ENCODE measurements at places on chromosomes 3 and 15.
A peak's percentile ranks its signal among the peaks of the same experiment; 100 is the strongest.

DNA sequence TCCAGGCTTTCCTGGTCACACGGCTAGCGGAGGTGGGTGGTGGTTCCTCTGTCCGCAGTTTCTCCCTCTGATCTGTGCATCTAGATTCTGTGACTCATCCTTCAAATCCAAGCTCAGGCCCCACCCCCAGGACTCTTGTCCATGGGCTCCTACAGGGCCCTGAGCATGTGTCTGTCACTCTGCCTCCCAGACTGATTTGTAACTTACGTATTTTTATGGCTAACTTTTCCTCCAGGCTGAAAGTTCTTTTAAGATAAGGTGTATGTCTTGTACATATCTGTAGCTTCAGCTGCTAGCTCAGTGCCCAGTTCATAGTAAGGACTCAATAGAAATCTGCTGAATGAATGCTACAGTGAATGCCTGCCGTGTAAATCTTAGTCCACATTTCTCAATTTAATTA is 8.0 kb downstream of the ESYT3 start:
- peaks cover 24% of the 10 kb centered on the region for H3K4me1 ChIP-seq
- peak; percentile 59 for DNase-seq
- no peaks in the 10 kb centered on the region for H3K36me3 ChIP-seq
- no peak overlapping the region for H3K4me3 ChIP-seq
- no peaks in the 10 kb centered on the region for H3K27me3 ChIP-seq
- no peak overlapping the region for H3K27ac ChIP-seq

GRCh38 chr3:61855211-61855610 is 293.8 kb downstream of the PTPRG start:
- no peak overlapping the region for H3K27ac ChIP-seq
- DNase-seq = no peak
- H3K36me3 ChIP-seq = no peaks in the 10 kb centered on the region
- peaks cover 10% of the 10 kb centered on the region for H3K4me1 ChIP-seq

- H3K27ac ChIP-seq = no peak overlapping the region
- no peaks in the 10 kb centered on the region for H3K36me3 ChIP-seq
- no peak for DNase-seq
Observed at GRCh38 chr15:67142767-67143100, 77.3 kb downstream of the SMAD3 start.

- H3K4me1 ChIP-seq = no peaks in the 10 kb centered on the region
- H3K4me3 ChIP-seq = no peak overlapping the region
- DNase-seq = no peak
- H3K27me3 ChIP-seq = no peaks in the 10 kb centered on the region
- H3K27ac ChIP-seq = no peak overlapping the region
- peaks cover 3% of the 10 kb centered on the region for H3K36me3 ChIP-seq
Observed at GRCh38 chr3:185631108-185631507, 45.0 kb downstream of the SENP2 start.

DNA sequence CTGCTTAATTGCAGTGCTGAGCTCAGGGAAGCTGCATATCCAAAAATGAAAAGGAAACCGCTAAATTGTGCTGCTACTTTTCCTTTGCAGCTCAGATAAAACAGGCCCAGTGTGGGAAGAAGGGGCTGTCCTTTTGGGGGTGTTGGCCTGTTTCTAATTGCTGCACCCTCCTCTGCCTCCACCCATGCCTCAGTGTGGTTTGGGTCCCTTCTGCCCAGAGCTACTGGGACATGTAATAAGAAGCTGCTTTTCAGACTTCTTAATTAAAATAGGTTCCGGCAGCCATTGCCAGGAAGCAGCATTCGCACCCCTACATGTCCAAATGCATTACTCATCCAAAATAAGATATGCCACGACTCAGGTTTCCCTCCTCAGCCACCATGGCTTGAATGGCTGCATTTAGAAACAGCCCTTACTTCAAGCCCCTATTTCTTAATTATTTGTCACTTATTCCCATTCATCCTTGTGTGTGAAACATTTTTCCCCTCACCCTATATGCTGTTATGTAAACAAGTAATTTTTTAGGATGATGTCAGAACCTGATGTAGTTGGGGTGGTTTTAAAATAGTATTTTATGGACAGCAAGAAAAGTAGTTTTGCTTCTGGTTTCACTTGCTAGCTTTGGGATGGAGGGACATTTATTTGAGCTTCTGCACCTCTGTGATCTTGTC is 235.9 kb upstream of the CTDSPL start:
- H3K36me3 ChIP-seq = no peaks in the 10 kb centered on the region
- H3K4me3 ChIP-seq = no peak overlapping the region
- H3K27ac ChIP-seq = no peak overlapping the region
- no peaks in the 10 kb centered on the region for H3K4me1 ChIP-seq
- no peaks in the 10 kb centered on the region for H3K27me3 ChIP-seq

DNA sequence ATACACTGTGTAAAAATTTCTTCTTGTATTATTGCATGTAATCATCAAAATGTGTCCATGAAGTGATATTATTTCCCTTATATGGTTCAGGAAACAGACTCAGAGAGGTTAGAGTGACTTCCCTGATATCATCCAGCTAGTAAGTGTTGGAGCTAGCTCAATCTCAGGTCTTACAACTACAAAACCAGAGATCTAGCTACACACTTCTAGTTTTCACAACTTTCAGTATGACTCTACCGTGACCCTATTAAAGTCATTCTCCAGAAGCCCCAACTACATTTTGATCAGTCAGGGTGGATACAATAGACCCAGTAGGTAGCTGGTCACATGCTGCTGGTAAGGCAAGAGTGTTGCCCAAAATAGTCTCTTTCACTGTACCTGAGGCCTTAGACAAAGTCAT is 165.3 kb downstream of the GOLIM4 start:
- H3K27me3 ChIP-seq = no peaks in the 10 kb centered on the region
- H3K4me3 ChIP-seq = no peak overlapping the region
- H3K4me1 ChIP-seq = no peaks in the 10 kb centered on the region
- no peaks in the 10 kb centered on the region for H3K36me3 ChIP-seq
- no peak for DNase-seq

DNA sequence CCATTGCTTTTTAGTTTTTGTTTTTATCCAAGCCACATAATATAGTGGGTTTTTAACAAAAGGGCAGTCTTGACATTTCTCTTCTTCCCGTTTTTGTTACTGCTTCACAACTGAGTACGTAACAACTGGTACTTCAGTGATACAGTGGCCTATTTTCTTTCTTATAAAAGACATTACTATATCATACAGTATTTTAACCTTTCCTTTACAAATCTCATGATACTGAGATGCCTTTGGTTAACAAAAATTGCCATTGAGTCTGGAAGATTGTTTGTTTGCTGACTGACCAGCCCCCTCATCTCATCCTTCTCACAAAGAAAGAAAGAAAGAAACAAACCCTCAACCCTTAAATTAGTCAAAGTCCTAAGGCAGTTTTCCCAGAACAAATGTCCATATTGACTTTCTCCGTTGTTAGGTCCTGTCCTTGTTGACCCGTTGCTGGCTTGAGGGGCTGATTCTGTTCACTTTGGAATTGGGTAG is 77.0 kb upstream of the SAMMSON start:
- no peaks in the 10 kb centered on the region for H3K36me3 ChIP-seq
- no peak for DNase-seq
- no peak overlapping the region for H3K4me3 ChIP-seq
- no peaks in the 10 kb centered on the region for H3K4me1 ChIP-seq

DNA sequence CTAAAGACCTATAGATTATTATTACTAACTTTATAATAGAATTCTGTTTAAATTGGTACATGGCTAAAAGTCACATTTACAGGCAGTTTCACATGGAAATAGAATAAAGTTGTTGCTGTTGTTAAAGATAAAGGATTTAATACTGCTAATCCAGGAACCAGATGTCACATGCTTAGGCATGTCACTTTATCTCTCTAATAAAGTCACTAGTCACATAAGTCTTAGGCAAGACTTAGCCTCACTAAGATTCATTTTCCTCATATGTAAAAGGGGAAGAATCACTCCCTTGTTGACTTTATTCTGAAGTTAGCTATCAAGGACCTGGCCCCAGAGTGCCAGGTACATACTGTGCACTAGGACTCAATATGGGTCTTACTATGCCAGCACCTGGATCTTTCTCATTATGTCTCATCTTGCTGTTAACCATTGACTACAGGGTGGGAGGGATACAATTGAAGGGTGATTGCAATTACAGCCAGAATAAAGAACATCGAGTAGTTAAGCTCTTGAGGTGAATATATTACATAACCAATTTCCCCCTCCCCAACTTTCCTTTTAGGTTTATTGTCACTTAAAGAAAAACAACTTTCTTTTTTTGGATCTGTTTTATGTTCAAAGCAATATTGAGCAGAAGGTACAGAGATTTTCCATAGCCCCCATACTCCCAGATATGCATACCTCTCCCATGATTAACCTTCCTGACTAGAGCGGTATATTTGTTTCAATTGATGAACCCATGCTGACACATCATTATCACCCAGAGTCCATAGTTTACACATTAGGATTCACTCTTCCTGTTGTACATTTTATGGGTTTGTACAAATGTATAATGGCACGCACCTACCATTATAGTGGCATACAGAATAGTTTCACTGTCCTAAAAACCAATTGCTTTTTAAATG is 36.6 kb downstream of the LNP1 start:
- H3K4me3 ChIP-seq = no peak overlapping the region
- no peak overlapping the region for H3K27ac ChIP-seq
- H3K4me1 ChIP-seq = no peaks in the 10 kb centered on the region
- H3K27me3 ChIP-seq = no peaks in the 10 kb centered on the region
- DNase-seq = no peak

- H3K4me1 ChIP-seq = peaks cover 26% of the 10 kb centered on the region
- no peaks in the 10 kb centered on the region for H3K36me3 ChIP-seq
- H3K4me3 ChIP-seq = no peak overlapping the region
Observed at GRCh38 chr3:65344444-65344843, 656.6 kb upstream of the ADAMTS9 start.

DNA sequence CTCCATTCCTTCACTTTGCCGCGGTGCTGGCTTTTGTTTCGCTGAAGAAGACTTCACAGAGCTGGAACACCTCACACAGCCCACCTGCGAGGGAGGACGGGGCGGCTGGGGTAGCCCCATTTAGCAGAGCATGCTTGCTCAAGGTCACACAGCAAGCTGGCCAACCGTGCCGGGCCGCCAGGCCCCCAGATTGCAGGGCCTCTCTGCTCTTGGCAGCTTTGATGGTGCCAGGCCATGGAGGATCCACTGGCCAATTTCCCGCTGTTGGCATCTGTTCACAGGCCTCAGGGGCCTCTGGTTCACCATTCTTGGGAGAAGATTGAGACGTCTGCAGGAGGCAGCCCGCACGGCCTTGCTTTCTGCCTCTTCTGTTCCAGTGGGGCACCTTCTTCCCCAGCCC is 77.9 kb upstream of the LINGO1 start:
- H3K4me1 ChIP-seq = no peaks in the 10 kb centered on the region
- H3K27ac ChIP-seq = no peak overlapping the region
- no peaks in the 10 kb centered on the region for H3K36me3 ChIP-seq
- no peak for DNase-seq

DNA sequence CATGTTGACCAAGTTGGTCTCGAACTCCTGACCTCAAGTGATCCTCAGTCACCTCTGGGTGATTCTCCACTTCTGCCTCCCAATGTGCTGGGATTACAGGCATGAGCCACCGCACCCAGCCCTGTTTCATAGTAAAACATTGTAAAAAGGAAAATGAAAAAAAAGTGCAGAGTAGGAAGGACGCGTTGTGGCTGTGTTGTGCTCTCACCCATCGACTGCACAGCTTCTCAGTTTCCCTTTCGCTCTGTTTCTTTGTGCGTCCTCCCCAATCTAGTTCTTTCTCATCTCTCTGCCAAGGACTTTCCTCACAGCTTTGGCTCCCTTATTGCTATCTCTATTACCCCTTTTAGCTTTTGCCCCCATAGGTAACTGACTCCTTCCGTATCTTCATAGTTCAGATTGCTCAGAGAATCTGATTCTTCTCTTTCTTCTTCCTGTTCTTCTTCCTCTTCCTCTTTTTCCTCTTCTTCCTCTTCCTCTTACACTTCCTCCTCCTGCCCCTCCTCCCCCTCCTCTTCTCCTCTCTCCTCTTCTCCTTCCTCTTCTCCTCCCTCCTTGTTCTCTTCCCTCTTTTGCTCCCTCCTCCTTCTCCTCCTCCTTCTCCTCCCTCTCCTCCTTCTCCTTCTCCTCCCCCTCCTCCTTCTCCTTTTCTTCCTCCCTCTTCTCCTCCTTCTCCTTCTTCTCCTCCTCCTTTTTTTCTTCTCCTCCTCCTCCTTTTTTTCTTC is 81.1 kb upstream of the VGLL4 start:
- H3K27me3 ChIP-seq = peaks cover 34% of the 10 kb centered on the region
- no peak overlapping the region for H3K4me3 ChIP-seq
- no peak overlapping the region for H3K27ac ChIP-seq
- H3K36me3 ChIP-seq = no peaks in the 10 kb centered on the region

DNA sequence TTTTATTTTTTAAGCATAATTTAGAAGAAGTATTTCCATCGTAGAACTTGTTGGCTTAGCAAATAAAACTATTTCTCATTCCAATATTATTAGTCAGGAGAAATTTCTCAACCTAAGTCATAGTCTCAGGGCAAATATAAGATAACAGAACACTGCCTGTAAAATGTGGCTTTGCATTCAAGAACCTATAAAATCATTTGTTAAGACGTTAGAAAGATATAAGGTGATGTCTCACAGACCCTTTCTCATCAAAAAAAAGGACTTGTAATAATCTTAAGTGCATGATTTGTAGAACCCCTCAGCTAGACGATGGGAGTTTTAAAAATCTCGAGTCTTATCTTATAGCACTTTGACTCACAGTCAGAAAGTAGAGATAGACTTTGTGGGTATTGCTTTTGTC is 314.7 kb upstream of the CFAP20DC start:
- no peaks in the 10 kb centered on the region for H3K27me3 ChIP-seq
- H3K27ac ChIP-seq = no peak overlapping the region
- H3K36me3 ChIP-seq = no peaks in the 10 kb centered on the region
- no peak for DNase-seq

DNA sequence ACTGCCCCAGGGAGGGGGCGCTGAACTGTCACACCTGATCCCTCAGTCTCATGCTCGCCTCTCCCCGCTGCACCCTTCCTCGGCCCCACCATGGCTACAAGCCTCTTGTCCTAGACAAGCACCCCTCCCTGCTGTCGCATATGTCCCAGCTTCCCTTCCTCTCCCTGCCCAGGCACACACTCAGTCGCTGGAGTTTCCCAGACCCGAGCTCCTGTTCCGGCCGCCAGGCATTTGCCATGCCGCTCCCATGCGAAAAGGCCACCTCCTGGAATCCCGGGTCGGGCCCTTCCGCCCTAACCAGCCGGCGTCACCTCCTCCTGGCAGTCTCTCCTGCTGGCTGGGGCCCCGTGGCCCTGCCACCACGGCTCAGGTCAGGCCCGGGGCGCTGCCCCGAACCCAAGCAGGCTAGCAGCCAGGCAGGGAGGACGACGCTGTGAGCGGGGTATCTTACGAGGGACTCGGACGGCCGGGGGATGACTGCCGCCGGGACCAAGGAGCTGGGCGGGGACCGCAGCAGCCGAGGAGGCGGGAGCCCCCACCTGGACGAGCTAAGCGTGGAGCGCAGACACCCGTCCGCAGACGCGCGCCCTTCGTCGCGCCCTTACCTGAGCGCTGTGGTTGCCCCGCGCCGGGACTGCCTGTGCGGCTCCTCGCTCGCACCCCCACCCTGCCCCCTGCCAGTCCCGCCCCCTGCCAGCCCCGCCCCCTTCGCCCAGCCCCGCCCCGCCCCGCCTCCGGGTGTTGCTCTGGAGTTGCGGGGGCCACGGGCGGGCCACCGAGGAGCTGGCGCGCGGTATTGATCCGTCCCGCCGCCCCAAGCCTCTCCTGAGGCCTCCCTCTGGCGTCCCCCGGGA is at the start of gene ALS2CL:
ALS2CL (minus strand) TSS at position 642 of the 854 bp plus-strand sequence. CDS start 4,239 bp downstream, outside the sequence.
- no peak for DNase-seq
- H3K27ac ChIP-seq = no peak within 1 kb of the TSS
- no peaks in the 10 kb centered on the region for H3K36me3 ChIP-seq
- no peak within 1 kb of the TSS for H3K4me3 ChIP-seq
- H3K27me3 ChIP-seq = no peaks in the 10 kb centered on the region
- H3K4me1 ChIP-seq = no peaks in the 10 kb centered on the region

Data from HepG2 (cell line).